ENCODE measurements at places on chromosomes 6 and 20.

DNA sequence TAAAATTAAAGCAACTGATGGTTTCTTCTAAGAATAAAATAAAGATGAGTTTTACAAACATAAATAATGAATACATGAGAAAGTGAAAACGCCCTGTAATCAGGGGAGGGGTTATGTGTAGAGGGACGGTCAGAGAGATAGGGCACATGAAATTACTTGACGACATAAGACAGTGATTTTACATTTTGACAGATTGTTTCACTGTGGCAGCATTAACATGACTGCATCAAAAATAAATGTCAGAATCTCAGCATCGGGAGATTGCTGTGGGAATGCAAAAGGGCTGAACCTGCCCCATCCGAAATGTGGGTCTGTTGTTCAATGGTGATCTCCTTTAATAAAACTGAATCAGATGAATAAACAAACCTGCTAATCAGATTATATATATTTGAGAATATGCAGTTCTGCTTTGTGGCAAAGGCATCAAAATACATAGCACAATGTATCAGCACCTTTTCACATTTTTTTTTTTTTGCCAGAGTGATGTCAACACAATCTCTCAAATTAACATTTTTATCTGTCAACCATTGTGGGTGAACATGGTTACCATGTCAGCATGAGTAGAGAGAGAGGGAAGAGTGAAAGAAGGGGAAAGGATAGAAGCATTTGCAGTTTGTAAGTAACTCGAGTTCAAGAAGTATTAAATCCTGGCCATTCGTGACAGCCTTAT is 177.1 kb upstream of the MAN1A1 start:
- DNase-seq = no peak

- DNase-seq = no peak
Measured at GRCh38 chr6:129014302-129014701, 131.4 kb downstream of the LAMA2 start.

DNA sequence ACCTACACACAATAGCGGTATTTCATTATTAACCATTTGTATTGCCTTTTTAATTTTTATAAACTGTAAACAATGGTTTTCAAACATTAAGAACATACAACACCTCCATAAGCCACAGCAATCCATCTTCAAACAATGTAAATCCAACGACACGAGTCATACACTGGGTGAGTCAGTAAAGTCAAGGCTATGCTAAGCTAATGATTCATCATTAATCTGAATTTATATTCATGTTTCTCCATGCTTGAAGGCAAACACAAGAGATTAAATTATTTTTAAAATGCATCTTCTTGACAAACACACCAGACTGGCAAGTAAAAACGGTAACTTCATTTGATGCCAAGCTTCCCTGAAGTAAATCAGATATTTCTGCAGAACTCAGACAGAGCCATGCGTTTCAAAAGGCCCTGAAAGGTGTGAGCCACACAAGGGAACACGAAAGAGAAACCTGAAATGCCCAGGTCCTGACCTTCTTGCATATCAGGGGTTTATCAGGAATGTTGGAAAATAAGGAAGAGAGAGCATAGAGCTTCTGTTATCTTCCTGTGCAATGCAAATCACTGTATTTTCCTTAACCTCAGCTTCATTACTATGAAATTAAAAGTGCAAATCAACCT is 162.5 kb downstream of the ALDH8A1 start:
- no peak for DNase-seq

DNA sequence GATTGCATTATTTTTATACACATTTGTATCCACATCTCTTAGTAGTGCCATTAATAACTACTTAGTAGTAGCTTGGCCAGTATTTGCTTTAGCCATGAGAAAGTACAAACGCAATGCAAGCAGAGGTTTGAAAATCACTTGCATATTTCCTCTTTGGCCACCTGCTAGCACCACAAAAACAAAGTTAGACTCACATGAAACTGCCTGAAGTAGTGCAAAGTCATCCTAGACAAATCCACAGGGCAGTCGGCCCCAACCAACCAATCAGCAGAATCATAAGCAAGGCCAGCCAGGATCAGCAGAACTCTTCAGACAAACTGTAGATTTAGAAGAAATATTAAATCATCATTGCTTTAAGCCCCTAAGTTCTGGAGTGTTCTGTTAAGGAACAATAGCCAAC is 135.2 kb upstream of the VGLL2 start:
- no peak for DNase-seq

- no peak for DNase-seq
Measured at GRCh38 chr6:118679327-118679901, 28.0 kb upstream of the CEP85L start.

- no peak for DNase-seq
Measured at GRCh38 chr6:167934426-167934864, 63.0 kb upstream of the KIF25 start.

DNA sequence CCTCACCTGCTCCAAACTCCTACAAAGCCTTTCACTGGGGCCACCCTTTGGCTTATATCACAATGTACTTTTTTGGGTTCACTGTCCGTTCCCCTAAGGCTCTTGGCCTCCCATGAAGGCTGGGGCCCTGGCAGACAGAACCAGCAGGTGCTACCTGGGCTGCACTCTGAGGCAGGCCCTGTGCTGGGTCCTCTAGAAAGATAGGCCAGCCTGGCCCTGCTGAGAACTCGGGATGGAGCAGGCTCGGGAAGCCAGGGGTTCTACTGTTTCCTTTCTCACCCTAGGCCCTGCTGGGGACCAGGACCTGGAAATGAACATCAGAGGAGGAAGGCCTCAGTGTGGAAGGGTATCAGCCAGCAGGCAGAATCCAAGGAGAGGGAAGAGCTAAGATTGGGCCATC is 79.5 kb downstream of the MRPL14 start:
- DNase-seq = no peak

DNA sequence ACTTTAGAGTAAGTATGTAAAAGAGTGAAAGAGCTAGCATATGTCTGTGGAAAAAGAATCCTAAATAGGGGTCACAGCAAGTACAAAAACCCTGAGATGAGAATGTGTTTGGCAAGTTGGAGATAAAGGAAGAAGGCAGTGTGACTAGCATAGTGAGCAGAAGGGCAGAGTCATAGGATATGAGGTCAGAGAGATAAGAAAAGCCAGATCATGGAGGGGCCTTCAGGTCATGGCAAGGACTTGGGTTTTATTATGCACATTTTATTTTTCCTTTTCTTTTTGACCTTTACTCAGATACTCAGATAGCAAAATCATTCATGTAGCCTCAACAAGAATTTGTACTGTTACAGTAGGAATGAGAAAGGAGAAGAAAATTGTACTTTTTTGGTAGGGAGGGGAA is 138.0 kb downstream of the GJA1 start:
- no peak for DNase-seq

GRCh38 chr6:13012977-13013680 is 296.6 kb downstream of the PHACTR1 start:
- DNase-seq = peak; percentile 9

DNA sequence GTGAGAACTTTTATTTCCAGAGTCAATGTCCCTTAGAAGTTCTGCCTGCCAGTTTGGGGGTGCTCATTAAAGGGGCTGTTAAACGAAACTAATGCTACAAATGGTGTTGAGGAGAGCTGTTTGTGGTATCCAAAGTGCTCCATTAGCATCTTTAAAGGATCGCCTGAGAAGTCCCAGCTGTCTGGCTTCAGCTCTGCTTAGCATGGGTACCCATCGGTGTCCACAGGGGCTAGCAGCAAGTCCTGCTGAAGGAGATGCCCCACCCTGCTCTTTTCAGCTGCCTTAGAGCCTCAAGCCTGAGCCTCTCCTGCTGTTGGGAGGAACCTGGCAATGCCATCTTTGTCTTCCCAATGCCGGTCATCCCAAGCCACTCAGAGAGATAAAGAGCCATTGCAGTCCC is 111.1 kb downstream of the FOXO3 start:
- DNase-seq = no peak

- DNase-seq = no peak
Measured at GRCh38 chr20:35174458-35175216, 2.8 kb downstream of the PROCR start.

- DNase-seq = no peak
Measured at GRCh38 chr6:106643061-106643460, 13.7 kb downstream of the QRSL1 start.

DNA sequence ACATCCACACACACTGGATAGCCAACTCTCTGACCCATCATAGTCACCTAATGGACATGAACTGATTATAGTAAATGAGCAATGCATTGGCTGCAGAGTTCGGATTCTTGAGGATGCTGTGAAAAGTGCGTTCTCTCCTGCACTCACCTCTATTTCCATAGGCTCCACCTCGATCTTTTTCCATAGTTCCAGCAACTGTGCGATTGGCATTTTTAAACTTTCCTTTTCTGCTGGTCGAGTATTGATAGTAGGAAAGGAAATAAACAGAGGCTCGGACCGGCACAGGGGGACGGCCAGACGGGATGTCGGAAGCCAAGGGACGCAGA is 94.4 kb downstream of the RNASET2 start:
- DNase-seq = no peak

- DNase-seq = no peak
Measured at GRCh38 chr6:113967777-113968176, 3.2 kb downstream of the HDAC2 start.

- no peak for DNase-seq
Measured at GRCh38 chr20:6704132-6704861, 63.2 kb upstream of the BMP2 start.
